ENCODE measurements at places on chromosomes 12 and 14. TPM values are rescaled to one million over a fixed set of nuclear protein-coding genes. Genes with fewer than 3 reads are reported as not detected.
A peak's percentile ranks its signal among the peaks of the same experiment; 100 is the strongest.

DNA sequence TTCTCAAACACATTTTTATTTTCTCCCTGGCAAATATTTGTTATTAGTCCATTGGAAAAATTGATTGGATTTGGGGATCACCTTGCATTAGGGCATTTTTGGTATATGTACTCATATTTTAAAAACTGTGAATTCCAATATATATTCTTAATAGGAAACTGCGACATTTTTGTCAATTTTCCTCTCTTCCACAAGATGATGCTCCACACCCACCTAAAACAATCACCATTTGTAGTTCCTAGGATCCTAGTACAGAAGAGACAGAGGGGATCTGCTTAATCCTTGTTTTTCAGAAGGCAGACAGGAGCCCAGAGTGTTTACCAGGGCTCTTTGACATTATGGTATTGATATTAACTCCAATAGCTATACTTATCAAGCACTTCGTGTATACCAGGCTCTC is 22.8 kb upstream of the OASL start:
- DNase-seq, result no peak

STK38L gene
- total RNA-seq, result 39.2 TPM

PTGDR gene
- total RNA-seq, result 0.65 TPM

GRCh38 chr14:52044791-52045522 is 23.9 kb downstream of the NID2 start:
- DNase-seq, result no peak

DNA sequence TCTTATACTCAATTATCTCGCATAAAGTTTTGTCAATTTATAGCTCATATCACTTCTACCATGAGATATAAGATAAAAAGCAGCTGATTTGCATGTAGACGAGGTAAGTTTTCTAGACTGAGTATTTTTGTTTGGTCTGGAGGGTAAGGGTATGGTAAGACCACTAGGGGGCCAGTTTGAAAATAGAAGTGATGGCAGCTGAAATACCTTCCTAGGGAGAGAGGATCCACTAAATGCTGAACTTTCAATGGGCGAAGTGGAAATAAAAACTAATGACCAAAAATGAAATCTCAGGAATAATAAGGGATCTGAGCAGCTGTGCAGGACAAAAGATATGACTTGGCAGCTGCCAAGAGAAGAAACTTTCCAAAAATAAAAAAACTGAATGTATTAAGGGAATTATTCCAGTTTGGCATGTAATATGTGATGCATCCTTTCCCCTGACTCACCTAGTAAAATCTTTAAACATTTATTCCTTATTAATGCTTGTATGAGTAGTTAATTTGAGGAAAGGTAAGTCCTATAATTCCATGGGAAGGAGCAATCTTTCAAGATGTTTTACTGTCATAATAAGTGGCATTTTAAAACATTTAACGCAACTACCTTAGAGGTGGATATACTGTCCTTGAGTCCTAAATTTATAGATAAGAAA is 754.5 kb downstream of the C12orf50 start:
- DNase-seq, result no peak

DNA sequence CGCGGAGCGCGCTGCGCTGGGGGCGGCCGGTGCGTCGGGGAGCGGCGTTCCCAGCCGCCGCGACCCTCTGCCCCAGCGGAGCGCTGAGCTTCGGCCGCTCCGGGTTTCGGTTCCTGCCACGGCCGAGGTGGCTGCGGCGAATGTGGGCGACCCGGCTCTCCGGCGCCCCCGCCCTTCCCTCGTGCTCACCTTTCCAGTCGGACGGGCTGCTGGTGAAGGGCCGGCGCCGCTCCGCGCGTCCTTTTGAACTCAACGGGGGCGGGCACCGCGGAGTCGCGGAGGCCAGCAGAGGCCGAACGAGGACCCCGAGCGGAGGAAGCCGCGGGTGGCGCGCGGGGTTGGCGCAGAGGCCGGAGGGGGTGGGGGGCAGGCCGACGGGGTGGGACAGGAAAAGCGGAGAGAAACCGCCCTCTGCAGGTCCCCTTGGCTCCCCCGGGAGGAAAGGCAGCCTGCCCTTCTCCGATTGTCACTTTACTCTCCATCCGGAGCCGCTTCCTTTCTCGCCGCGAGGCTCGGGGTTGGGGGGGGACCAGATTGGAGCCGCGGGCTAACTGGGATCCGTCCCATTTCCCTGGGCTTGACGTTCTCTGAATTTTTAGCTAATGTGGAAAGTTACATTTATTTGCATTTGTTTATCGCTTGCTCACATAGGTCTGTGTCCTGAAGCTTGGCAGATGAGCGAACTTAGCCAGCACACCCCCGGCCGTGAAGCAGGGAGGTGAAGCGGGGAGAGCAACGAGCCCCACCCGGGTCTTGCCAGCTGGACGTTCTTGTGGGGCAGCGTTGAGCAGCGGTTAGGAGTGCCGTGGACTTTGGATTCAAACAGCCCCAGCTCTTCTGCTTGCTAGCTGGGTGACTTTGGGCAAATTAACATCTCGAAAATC is at the start of gene SMAGP:
SMAGP (minus strand) TSS at position 349 of the 884 bp plus-strand sequence. CDS start 1,137 bp downstream, outside the sequence.
- peak; percentile 42 for DNase-seq

TOMM20L gene
- total RNA-seq, result not detected

GRCh38 chr12:6778217-6778573 is 5.9 kb downstream of the LAG3 start:
- DNase-seq, result no peak

GRCh38 chr12:7061138-7061537 is 620 bp downstream of the C1S start:
- DNase-seq, result peak; percentile 82

DNA sequence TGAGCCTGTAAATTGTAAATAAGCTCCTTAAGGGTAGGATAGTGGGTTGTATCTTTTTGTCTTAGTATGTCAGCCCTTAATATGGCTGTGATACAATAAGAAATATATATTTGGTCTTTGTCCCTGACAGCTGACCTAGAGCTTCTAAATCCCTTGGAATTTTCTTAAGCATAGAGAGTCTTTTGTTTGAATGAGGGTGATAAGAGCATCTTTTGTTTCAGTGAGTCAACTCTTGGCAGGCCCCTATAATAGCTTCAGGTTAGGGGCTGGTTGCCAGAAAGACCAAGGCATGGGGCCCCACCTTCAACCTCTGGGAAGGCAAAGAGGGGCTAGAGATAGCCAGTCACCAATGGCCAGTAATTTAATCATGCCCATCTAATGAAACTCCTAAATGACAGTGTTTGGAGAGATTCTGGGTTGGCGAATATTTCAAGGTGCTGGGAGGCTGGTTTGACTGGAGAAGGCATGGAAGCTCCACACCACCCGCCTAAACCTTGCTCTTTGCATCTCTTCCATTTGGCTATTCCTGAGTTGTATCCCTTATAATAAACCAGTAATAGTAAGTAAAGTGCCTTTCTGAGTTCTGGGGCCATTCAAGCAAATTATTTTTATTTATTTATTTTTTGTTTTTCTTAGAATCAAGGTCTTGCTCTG is 10.5 kb downstream of the PALS1 start:
- no peak for DNase-seq

GRCh38 chr12:89314060-89314761 is 38.1 kb downstream of the DUSP6 start:
- no peak for DNase-seq

DLGAP5 gene
- 0.53 TPM for total RNA-seq

CCDC38 gene
- not detected for total RNA-seq

ETFBKMT gene
- total RNA-seq, result 2.2 TPM

- no peak for DNase-seq
Observed at GRCh38 chr12:68391937-68392336, 59.8 kb upstream of the MDM1 start.

DNA sequence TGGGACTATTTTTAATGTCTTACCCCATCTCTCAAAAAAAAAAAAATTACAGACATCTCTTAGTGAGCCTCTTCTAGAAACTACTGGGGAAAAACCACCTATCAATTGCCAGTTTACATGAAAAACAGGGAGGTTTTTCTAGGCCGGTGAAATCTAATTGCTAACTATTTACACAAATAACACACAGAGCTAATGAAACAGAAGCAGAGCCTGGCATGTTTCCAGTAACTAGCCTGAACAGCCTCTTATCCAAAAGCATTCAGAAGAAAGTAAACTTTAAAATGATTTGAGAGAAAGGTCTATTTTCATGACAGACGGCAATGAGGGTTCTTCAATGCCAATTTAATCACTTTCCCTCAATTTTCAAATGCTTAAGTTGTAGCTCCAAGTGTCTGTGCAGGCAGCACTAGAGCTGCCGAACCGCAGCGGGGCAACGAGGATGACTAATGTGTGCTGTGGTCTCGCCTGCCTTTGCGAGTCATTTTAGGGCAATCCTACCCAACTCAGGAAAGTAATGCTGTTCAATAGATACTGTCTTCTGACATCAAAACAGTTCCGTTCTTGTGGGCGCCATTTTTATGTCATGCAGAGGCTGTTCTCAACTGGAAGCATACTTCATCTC is 84.6 kb downstream of the SETD3 start:
- DNase-seq, result no peak

DNA sequence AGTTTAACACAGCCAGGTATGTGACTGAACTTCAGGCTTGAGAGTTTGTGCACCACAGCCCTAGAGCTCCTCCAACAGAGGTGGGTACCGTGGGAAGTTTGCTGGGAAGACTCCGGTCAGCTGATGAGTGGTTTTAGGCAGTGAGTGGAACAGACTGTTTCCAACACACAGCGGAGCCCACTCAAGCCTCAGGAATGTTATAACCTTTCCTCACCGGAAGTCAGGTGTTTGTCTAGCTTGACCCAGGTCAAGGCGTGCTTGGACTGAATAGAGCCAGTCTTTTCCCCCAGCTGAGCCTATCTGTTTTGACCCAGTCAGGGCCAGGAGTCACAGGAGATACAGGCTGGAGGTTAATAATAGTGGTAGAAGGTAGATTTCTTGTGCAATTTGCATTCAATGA is 138.4 kb upstream of the PARP11 start:
- DNase-seq, result no peak

DNA sequence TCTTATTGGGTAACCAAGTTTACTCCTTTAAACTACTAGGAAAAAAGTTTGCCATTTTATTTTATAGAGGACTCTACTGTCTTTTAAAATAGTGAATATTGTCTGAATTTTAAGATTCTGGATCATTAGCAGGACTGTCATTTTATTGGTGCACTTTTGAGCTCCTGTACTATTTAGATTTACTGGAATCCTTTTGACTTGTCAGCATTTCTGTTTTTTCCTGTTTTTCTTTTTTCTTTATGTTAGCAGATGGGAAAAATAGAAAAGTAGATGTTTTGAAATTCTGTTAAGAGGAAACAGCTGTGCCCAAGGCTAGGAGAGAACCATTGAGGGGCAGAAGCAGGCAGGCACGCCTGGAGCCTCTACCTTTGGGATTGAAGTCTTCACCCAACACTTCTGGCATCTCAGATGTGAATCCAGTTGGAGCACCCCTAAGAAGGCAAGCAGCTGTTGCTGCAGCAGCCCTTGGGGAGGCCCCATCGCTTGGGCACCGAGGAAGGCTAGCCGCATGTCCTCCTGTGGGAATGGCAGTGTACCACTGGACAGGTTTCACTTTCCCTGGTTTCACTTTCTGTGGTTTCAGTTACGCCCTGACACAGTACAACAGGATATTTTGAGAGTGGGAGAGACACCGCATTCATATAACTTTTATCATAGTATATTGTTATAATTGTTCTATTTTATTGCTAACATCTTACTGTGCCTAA is 11.5 kb downstream of the RIMKLB start:
- no peak for DNase-seq

GRCh38 chr12:14776236-14776961 is 26.9 kb downstream of the WBP11 start:
- DNase-seq, result no peak

TNS2 gene
- total RNA-seq, result 87.1 TPM

- no peak for DNase-seq
Observed at GRCh38 chr12:106508966-106509365, 73.8 kb upstream of the RFX4 start.

- no peak for DNase-seq
Observed at GRCh38 chr12:29971446-29971845, 187.7 kb upstream of the TMTC1 start.

E2F7 gene
- total RNA-seq, result 1.8 TPM

KRT6A gene
- 279 TPM for total RNA-seq

SAMD15 gene
- total RNA-seq, result not detected

GRCh38 chr12:119024356-119024755 is 43.0 kb downstream of the SRRM4 start:
- DNase-seq, result no peak

JDP2 gene
- total RNA-seq, result 33.5 TPM

TAS2R8 gene
- total RNA-seq, result not detected

DNA sequence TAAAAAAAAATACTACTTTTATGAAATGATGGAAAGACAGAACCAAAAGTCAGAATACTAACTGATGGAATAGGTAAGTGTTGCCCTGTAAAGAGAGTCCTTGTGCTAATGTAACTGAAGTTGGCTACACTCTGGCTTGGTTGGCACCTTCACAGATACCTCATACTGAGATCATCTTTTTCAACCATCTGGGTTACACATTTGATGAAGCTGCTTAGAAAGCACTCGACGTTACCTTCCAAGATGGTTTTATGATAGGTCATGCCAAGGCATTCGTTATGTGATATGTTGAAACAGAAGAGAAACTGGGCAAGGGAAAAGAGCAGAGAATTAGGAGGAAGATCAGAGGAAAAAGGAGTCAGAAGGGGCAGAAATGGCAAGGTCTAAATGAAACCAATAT is 203.8 kb downstream of the ADAMTS20 start:
- no peak for DNase-seq

SERPINA12 gene
- 790 TPM for total RNA-seq

- peak; percentile 56 for DNase-seq
Observed at GRCh38 chr14:85529803-85530574, at the start of gene FLRT2. Gene FLRT2 (plus strand): TSS chr14:85530144. CDS start chr14:85621515, 91,371 bp downstream.

DNA sequence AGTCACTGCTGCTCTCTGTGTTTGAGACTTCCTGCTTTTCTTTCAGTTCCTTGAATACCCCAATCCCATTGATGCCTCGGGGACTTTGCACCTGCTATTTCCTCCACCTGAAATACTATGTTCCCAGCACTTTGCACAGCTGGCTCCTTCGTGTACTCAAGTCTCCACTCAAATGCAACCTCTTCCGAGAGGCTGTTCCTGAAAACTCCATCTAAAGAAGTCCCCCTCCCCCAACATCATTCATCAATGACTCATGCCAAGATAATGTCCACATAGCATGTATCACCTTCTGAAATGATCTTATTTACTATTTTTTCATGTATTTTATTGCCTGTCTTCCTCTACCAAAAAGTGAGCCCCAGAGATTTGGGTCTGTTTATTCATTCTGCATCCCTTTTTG is 48.6 kb downstream of the HSPB8 start:
- no peak for DNase-seq

CLEC12A gene
- 0.51 TPM for total RNA-seq

DNA sequence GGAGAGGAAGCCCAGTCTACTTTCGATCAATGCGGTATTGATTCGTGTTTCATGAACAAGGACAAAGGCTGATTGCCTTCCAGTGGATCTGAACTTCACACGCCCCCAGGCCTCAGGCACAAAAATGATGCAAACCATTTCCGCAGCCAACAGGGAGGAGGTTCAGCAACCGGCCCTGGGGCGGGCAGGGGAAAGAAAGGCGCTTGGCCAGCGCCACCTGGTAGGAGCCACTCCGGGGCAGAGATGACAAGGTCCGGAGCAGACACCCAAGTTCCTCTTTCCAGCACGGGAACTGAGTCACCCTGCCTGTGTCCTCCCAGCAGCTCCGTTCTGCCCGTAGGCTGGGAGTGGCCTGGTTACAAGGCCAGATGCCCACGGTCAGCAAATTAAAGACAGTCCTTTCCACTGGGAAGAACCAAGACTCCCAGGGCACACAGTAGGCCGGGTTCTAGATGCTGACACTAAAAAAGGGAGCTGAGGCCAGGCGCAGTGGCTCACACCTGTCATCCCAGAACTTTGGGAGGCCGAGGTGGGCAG is 136.3 kb downstream of the SCARB1 start:
- peak; percentile 96 for DNase-seq

TPPP2 gene
- not detected for total RNA-seq
